NCI-H2081 (cell line): ENCODE measurements at places on chromosomes 2 and 18.

- no peak for DNase-seq
Measured at GRCh38 chr2:121479882-121480522, 50.7 kb upstream of the RNU4ATAC start.

GRCh38 chr2:180203972-180204371, 196.9 kb upstream of the CWC22 start:
- no peak for DNase-seq

DNA sequence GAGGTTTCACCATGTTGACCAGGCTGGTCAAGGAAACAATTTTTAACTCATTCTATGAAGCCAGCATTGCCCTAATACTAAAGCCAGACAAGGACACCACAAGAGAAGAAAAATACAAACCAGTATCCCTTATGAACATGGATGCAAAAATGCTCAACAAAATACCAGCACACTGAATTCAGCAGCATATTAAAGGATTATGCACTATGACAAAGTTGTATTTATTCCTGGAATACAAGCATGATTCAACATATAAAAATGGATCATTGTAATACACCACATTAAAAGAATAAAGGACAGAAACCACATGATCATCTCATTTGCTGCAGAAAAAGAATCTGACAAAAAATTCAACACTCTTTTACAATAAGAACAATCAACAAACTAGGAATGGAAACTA, 138.7 kb downstream of the RAB3GAP1 start:
- no peak for DNase-seq

- DNase-seq: no peak
Measured at GRCh38 chr2:217058791-217059755, 199.2 kb upstream of the TNP1 start.

DNA sequence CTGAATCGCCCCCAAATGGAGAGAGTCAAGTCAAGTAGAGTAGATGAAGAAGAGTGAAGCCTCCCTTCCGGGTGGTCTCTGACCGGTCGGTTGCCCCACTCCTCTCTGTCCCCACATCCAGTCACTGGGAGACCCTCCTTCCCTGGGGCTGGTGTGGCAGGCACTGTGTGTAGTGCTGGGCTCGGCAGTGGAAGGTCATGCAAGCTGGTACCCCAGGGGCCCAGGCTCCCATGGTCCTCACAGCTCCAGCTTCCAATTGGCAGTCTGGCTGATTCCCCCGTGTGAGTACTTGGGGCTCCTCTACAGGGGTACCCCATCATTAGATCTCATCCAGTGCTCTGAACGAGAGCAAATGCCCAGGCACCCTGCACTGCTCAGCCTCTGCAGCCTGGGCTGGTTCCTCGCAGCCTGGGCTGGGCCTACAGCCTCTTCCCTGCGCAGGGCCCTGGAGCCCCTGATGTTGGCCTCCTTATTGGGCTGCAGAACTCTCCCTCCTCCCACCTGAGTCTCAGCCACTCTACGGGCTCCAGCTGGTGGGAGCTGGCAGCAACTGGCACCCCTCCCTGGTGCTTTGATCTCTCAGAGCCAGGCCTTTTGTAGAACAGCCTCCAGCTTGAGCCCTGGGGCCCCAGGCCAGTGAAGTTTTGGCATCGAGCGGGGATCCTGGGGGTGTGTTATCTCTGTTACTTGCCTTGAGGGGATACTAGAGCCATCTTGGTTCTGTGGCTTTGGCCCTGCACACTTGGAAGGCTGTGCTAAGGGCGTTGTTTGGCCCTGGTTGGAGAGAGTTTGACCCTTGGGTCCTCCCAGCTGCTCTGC, 187.8 kb upstream of the HDAC4 start:
- DNase-seq: no peak

- no peak for DNase-seq
Measured at GRCh38 chr2:27581417-27582128, 1.3 kb upstream of the ZNF512 start.
